ENCODE measurements at places on chromosomes 2 and 18. TPM values are rescaled to one million over a fixed set of nuclear protein-coding genes. Genes with fewer than 3 reads are reported as not detected.

DNA sequence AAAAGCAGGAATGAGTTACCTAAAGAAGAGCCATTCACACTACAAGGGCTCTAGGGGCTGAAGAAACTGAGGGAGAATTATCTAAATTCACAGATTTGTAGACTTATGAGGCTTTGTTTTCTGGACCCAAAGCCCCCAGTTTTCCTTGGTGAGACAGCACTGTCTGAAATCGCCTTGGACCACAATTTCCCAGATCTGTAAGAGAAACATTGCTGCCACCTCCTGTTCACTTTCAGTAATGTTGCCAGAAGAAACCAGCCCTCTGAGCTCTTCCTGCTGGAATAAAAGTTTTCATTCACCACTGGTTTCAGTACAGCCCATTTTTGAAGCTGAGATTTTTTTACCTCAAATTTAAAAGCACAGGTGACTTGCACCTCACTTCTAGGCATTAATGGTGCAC lies 169.2 kb downstream of the CDH20 start:
- H3K4me1 ChIP-seq = no peaks in the 10 kb centered on the region
- no peak overlapping the region for H3K27ac ChIP-seq
- DNase-seq = peak; percentile 72
- no peaks in the 10 kb centered on the region for H3K36me3 ChIP-seq
- peaks cover 29% of the 10 kb centered on the region for H3K27me3 ChIP-seq

- no peak overlapping the region for H3K4me3 ChIP-seq
- no peaks in the 10 kb centered on the region for H3K27me3 ChIP-seq
- DNase-seq = no peak
- no peaks in the 10 kb centered on the region for H3K36me3 ChIP-seq
- H3K27ac ChIP-seq = no peak overlapping the region
These were observed 691.1 kb upstream of the PIK3C3 start for GRCh38 chr18:41263956-41264355.

DNA sequence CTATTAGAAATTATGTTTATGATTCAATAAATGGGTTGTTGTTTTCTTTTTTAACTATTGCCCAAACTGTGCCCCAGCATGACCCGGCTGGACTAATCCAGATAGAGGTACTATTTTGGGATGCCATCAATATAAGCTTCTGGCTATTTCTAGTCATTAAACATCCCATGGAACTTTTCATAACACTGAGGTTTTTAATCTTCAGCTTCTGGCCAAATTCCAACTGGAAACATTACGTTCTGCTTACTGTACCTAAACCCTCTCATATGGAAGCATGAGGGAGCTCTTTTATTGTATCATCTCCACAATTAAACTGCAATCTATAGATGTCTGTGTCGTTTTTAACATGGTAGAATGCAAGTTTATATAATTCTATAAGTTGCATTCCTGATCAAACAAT lies 674.7 kb downstream of the ARHGAP15 start:
- H3K27ac ChIP-seq = no peak overlapping the region
- H3K4me1 ChIP-seq = peaks cover 7% of the 10 kb centered on the region
- no peaks in the 10 kb centered on the region for H3K36me3 ChIP-seq
- no peak overlapping the region for H3K4me3 ChIP-seq

- H3K36me3 ChIP-seq = no peaks in the 10 kb centered on the region
- no peak overlapping the region for H3K27ac ChIP-seq
- H3K4me3 ChIP-seq = no peak overlapping the region
- no peaks in the 10 kb centered on the region for H3K4me1 ChIP-seq
- no peak for DNase-seq
These were observed 152.9 kb downstream of the LPIN1 start for GRCh38 chr2:11899264-11899818.

DNA sequence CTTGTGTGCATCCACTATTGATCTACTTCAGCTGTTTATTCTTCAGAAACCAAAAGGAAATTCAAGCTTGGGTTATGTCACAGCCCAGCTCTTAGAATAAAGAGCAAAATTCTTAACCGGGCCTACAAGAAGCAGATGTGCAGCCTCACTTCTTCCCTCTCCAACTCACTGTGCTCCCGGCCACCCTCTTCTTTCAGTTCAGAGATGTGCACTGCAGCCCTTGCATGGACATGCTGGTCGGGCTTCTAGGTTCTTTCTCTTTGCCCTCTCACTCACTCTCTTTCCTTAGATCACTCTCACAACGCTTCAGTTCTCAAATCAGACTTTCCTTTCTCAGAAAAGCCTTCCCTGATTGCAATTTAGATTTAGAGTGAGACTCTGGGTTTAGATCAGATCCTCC lies 104.1 kb downstream of the CHN1 start:
- DNase-seq = no peak
- no peaks in the 10 kb centered on the region for H3K4me1 ChIP-seq
- H3K27ac ChIP-seq = no peak overlapping the region
- H3K36me3 ChIP-seq = no peaks in the 10 kb centered on the region
- H3K4me3 ChIP-seq = no peak overlapping the region

DNA sequence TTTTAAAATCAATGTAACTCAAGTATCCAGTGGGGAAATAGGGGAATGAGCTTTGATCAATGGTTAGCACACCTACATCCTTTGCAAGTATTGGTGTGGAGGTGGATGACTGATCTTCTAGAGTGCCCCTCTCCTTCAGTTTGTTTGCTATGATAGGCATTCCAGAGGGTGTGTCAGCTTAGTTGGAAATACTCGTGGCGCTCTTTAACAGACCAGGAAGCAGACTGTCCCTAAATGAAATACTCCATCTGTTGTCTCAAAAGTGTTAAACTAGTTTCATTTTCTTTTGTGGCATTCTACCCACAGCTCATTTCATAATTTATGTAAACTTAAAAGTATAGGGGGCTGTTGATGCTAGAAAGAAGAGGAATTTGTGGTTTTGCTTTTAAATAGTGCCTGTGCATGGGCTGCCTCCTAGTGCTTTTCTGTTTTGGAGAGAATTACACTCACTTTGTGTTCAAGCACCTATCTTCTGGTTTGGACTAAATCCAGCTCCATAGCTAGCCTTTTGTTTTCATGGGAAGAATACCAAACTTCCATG lies 66.2 kb downstream of the STAT1 start:
- peak; percentile 35 for DNase-seq
- H3K27ac ChIP-seq = no peak overlapping the region
- no peak overlapping the region for H3K4me3 ChIP-seq
- peaks cover 11% of the 10 kb centered on the region for H3K4me1 ChIP-seq
- no peaks in the 10 kb centered on the region for H3K27me3 ChIP-seq

DNA sequence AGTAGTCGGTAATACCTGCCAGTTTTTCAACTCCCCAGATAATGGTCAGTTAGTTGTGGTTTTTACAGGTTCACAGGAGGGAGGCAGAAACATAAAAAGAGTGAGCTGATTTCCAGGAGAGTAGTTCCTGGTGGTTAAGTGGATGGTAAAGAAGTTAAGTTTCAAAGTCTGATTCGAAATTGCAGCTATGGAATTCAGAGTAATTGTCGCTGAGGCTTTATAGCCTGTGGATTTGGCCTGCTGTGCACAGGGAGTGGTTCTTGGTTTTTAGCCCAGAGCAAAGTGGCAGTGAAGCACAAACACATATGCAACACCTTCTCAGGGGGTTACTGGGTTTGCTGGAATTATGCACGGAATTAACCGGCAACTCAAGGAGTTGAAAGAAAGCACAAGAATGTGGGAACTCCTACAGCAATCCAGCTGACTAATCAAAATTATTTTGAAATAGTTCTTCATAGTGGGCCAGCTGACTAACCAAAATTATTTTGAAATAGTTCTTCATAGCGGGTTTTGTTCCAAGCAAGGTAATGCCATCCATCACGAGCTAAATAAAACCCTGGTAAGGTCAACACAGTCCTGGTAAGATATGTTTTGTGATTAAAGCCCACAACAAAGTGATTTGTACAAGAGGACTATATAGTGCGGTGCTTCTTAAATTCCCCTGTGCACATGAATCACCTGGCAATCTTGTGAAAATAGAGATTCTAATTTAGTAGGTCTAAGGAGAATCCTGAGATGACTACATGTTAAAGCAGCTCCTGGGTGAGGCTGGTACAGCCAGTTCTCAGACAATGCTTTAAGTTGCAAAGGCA lies 94.4 kb downstream of the SGPP2 start:
- H3K4me3 ChIP-seq = no peak overlapping the region
- peak; percentile 69 for DNase-seq
- H3K4me1 ChIP-seq = peaks cover 17% of the 10 kb centered on the region
- H3K27ac ChIP-seq = no peak overlapping the region

DNA sequence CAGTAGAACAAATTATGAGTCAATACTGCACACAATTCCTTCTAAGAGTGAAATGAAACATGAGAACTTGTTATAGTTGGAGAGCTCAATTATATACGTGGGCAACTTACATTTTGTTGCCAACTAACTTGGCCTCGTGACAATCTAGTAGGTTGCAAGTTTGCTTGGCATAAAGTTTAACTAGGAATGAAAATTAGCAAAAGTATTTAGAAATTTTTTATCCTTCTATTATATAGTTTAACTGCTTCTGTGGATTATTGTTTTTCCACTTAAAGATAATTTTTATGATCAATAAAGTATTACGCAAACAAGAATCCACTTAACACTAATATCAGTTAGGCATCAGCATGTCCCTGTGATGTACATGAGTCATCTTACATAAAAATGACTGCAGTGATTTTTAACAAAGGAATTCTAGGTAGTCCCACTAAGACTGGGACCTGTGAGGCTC lies 41.1 kb downstream of the FAM124B start:
- H3K4me1 ChIP-seq = peaks cover 23% of the 10 kb centered on the region
- no peak overlapping the region for H3K4me3 ChIP-seq
- no peak overlapping the region for H3K27ac ChIP-seq

Gene DYNAP
- not detected for total RNA-seq

Data from A673 (cell line).